ENCODE measurements at places on chromosomes 4 and X.

DNA sequence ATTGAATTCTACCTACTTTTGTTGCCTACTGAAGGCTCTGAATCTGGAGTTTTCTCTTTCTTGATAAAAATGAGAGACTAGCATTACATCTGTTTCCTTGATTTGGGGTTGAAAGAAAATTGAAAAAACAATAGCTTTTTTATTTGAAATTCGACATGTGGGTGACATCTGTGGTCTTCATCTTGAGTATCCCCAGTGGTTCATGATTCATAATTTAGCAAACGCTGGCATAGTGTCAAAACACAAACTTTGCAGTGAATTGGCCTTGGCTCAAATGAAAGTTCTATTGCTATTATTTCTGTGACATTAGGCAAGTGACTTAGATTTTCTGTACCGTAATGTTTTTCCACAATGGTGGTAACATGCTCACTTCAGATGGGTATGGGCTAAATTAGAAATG is 747.6 kb downstream of the PCDH7 start:
- DNase-seq = no peak

DNA sequence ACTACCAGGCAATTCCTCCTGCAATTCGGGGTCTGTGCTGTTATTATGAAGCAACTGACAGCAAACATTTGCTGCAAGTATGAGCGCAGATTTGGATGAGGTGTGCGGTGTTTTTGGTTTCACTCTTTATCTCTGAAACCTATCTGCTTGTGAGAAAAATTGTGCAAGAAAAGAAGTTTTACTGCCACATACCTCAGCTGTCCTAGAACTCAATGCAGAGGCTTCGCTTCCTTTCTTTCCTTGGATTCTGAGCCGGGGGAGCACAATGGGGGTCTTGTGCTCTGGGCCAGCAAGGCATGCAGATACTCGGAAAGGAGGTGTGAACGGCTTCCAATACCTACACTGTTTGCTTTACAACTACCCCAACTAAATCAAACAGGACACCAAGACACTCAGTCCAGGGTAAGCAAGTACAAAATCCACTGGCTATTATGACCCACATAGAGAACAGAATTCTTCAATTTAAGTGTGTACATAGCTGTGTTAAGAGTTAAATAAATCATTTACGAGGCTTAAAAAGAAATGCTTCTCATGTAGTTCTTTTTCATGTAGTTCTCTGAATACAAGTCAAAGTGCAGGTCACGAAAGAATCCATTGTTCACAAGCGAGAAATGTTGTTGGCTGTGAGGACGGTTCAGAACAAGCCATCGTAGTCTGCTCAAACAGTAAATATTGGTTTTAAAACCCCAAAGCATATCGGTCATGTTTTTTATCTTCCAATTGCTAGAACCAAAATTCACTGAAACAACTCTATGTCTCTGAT is 1.1 kb downstream of the SORBS2 start:
- no peak for DNase-seq

- no peak for DNase-seq
These were observed 96.4 kb upstream of the IQCM start for GRCh38 chr4:149912000-149912399.

- no peak for DNase-seq
These were observed 24.3 kb downstream of the SEL1L3 start for GRCh38 chr4:25838526-25838925.

DNA sequence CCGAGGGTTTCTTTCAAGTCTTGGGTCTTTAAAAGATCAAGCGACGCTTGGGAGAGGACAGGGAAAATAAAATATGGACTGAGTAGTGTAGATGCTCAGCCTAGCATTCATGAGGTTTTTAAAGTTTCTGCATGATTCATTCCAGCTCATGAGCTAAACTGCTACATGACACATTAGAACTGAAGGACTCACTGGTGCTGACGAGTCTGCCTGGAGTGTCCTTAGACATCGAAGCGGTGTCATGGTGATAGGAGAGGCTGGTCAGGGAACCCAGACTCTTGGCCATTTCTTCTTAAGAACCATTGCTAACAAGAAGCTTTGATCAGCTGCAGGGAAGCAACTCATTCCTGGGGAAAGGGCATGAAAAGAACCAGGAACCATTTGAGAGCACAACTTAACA is 158.6 kb downstream of the TRIML1 start:
- peak; percentile 35 for DNase-seq

DNA sequence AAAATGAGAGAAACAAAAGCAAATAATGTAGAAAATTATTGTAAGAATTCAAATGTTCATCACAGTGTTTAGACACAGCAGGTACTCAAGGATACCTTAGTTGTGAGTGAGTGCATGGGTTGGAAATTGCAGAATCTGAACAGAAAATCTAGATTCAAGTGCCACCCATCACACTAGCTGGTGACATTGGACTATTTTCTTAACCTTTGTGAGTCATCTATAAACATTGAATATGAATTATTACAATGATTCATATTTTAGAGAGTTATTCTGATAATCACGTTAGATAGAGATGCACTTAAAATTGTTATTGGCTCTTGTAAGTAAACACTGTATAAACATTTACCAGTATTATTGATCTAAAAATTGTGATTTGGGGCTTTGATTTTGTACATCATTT is 1113.1 kb downstream of the STIM2 start:
- no peak for DNase-seq

GRCh38 chr4:183441276-183441675 is 3.2 kb upstream of the CDKN2AIP start:
- no peak for DNase-seq

DNA sequence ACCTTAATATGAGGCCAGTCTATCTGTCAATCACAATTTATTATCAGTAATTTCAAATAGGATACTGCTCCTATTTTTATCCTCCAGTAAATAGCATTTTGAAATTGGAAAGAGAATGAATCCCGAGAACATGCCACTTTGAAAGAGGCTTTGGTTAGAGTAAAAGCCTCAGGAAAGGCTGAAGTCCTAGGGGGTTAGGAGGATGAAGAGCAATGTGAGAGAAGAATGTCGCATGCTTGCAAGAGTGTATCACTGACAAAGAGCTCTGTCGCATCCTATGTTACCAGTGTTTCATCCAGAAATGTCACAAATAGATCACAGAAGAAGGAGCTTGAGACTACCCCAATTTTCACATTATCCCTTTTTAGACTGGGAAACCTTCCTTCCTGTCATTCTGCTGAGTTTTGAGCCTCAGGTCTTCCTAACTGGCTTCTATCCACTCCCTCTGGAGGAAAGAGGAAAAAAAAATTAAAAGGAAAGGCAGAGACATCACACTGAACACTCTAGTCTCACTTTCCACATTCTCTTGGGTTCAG is 39.8 kb downstream of the GPM6A start:
- no peak for DNase-seq

DNA sequence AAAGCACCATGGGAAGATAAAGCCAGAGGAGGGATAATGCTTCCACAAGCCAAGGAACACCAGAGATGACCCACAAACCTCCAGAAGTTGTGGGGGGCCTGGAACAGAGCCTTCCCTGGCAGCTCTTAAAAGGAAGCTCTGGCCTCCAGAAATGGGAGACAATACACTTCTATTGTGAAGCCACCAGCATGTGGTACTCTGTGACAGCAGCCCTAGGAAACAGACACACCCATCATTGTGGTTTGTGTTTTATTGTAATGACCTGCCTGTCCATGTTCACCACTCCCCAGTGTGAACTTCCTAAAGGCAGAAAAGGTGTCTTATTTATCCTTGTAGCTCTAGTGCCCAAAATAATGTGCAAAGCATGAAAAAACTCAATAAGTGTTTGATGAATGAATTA is 264.1 kb upstream of the GATB start:
- DNase-seq = no peak

GRCh38 chr4:122687531-122688061 is 44.9 kb upstream of the BBS12 start:
- no peak for DNase-seq

DNA sequence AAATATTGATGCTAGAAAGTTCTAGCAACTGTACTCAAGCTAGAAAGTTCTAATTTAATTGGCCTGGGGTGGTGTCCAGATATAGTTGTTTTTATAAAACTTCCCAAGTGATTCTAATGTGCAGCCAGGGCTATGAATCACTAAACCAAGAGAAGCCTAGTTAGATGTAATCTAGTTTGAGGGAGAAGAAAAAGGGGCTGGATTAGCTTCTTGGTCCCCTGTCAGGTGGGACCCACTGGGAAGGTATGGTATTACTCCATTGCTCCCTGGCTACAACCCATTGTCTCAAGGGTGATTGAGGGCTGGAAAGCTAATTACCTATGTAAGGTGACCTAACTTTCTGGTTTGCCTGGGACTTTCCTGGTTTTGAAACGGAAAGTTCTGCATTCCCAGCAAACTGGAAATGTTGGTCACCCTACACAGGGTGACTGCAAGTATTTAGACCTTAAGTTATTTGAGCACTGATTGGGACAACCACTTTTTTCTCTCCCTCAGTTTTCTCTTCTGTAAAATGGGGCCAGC is 23.9 kb upstream of the MSN start:
- no peak for DNase-seq

DNA sequence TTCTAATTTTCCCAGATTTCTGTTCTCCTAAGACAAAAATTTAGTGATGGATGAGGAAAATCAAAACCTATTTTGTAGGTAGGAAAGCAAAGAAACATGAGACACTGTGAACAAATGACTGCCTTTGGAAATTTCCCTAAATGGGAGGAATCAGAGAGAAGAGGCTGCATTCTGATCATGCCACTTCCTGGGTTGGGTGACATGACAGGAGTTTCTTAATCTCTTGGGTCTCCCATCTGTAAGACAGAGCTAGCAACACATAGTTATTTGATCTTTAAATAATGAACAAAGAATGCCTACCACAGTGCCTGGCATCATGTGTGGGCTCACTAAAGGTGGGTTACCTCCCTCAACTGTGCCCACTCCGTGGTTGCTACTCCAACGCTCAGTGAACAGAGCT is 57.1 kb downstream of the CCDC149 start:
- no peak for DNase-seq

DNA sequence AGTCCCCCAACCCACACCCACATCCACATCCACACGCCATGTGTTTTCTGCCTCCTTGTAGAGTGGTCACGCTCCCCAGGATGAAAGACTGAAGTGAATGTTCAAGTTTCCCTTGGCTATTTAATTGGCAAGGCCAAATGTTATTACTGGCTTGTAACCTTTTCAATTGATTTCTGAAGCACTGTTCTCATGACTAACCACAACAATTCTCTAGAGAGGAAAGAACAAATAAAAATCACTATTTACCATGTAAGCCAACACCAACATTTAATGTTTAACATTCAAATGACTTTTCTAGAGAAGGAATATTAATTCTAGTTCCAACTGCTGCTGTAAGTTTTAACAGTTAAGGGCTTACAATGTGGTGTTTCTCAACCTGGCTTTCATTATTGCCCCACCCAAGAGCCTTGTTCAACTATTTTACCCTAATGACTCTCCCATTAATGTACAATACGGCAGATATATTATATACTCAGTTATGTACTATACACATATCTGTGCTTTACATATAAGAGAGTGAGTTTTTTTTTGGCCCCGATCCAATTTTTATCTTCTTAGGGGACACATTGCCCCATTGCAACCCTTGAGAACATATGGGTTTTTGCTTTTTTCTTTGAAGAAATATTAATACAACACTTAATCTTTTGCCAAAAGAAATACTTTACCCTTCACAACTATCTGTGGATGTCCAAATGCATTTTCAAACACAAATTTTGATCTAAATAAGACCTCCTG is 46.5 kb downstream of the RELL1 start:
- DNase-seq = no peak

DNA sequence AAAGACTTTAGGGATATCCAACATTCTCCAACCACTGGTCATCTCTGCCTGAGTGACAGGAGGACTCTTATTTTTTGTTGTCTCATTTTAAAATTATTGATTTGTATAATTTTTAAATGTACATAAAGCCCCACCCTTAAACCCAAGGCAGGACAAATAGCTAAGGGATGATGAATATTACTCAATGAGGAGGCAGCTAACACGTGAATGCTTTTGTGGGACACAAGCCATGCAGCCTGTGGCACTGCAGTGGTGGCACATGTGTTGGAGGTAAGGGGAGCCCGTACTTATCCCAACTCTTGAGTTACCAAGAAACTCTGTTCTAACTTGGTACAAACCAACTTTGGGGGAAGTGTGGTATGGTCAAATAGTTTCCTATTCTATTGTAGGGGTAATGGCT is 19.5 kb downstream of the MID1IP1 start:
- DNase-seq = no peak

- peak; percentile 57 for DNase-seq
These were observed at the start of gene SORCS2 for GRCh38 chr4:7192252-7193029. Gene SORCS2, plus strand, starts transcription at chr4:7192538.

GRCh38 chr4:80172203-80172602 is 25.1 kb upstream of the PRDM8 start:
- no peak for DNase-seq

DNA sequence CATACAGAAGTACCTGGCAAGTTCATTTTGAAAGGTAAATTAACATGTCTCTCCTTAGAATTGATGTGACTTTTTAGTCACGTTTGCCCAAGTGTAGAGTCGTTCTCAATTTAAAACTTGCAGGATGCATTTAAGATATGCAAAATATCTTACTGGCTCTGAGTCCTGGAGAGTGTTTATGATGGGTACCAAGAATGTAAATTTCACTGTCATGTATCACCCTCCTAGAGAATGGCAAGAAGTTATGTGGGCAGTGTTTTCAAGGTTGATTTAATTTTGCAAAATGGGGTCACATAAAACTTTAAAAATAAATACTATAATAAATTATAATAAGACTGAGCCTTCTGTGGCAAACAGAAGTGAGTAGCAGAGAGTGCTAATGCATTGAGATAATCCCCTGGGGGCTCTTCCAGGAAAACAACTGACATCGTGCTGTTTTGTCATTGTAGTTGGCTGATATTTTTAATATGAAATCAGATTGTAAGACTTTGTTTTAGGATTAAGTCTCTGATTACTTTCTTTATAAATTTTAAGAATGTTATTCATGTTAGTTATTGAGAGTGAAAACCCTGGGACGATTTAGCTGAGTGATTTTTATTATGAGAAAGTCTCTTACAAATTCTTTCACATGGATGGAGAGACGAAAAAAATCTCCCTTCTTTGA is 103.0 kb downstream of the AFF1 start:
- DNase-seq = no peak

DNA sequence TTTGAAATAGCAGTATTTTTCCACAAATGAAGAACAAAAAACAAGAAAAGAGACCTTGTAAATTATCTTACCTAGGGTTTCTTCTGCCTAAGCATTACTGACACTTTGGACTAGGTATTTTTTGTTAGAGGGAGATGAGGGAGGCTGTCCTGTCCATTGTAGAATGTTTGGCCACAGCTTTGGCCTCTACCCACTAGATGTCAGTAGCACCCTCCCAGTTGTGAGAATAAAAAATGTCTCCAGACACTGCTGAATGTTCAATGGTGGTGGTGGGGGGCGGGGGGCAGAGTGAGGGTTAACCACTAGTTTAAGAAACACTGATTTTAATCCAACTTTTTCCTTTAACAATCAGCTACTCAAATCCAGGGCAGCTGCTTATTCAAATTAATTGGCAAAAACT is 25.8 kb downstream of the OTUD4 start:
- DNase-seq = no peak

DNA sequence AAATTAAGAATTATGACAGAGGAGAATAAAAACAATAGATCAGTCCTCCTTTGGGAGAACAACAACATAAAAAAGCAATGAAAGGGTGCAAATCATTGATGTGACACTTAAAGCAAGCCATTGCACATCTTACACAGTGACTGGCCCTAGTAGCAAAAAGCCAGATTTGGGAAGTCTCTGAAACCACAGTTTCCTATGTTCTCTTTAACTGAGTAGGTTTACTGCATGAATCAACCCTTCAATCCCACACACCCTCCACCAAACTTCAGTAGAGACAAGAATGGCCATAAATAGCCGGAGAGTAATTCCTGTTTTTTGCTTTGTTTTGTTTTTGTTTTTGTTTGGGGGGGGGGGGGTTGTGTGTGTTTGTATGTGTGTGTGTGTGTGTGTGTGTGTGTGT is 180.8 kb downstream of the VEGFC start:
- DNase-seq = no peak

All from H54 (cell line).